ENCODE measurements at places on chromosomes 2 and 18. TPM values are rescaled to one million over a fixed set of nuclear protein-coding genes. Genes with fewer than 3 reads are reported as not detected.

Gene AGAP1
- total RNA-seq = 37.9 TPM

DNA sequence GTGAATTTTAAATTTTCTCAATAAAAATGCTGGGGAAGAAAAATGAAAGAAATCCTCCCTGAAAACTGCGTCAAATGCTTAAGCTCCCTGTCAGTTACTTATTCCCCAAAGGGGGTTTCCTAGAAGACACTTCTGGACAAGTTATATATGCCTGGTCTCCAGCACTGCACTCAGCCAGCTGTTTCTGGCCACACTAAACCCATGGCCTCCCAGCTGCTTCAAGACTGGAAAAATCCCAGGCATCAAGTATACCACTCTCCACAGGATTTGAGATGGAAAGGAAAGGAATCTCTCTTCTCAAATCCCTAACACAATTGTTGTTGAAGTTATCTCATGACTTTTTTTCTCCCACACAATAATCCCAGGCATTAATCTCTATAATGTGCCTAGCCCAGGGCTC lies 245.7 kb downstream of the NBAS start:
- H3K27ac ChIP-seq = no peak overlapping the region
- DNase-seq = no peak
- no peak overlapping the region for H3K4me3 ChIP-seq

DNA sequence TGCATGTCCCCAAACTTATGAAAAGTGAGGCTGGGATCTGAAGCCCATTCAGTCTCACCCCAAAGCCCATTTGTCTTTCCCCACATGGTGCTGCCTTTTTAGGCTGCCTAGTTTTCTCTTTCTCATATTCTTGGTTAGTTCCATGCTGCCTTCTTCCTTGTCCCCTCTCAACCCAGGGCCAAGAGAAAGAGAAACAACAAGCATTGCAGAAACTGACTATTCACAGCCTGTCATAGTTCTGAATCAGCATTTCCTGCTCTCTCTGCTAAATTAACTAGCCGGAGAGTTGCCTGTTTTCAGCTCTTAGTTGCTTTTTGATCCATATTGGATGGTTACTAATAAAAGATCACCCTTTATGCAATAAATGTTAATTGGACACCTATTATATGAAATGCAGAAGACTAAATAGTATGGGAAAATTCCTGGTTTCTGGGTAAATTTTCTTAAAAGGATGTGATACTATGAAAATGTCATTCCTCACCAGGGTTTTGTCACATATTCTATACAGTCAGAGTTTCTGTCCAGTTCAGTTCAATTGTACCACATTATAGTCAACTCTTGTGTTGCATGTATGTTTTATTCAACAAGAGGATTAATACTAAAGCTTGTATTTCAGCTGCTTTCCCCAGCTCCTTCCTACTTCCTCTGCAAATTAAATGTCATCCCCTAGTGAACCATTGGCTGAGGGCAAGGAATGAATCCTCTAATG lies 246.5 kb downstream of the GALR1 start:
- DNase-seq = peak; percentile 66
- H3K4me1 ChIP-seq = no peaks in the 10 kb centered on the region
- no peaks in the 10 kb centered on the region for H3K36me3 ChIP-seq
- H3K27ac ChIP-seq = no peak overlapping the region
- no peak overlapping the region for H3K4me3 ChIP-seq
- no peaks in the 10 kb centered on the region for H3K27me3 ChIP-seq

DNA sequence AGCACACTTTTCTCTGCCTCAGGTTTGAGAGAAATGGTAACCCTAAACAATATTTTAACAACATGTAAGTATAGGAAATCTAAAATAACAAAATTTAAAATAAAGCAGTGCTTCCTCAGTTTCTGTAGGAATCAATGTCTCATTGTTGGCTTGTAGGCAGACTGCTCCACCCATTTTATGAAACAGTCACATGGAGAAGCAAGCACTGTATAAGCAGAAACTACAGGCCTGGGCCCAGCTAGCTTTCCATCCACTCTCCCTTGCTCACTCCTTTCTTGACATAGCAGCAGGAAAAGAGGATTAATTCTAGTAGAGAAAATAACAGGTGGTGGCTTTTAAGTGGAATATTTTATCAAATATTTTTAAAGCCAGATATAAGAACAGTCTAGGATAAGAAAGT lies 97.2 kb downstream of the PLEKHM3 start:
- no peaks in the 10 kb centered on the region for H3K36me3 ChIP-seq
- H3K27ac ChIP-seq = no peak overlapping the region
- no peaks in the 10 kb centered on the region for H3K27me3 ChIP-seq
- no peak overlapping the region for H3K4me3 ChIP-seq

DNA sequence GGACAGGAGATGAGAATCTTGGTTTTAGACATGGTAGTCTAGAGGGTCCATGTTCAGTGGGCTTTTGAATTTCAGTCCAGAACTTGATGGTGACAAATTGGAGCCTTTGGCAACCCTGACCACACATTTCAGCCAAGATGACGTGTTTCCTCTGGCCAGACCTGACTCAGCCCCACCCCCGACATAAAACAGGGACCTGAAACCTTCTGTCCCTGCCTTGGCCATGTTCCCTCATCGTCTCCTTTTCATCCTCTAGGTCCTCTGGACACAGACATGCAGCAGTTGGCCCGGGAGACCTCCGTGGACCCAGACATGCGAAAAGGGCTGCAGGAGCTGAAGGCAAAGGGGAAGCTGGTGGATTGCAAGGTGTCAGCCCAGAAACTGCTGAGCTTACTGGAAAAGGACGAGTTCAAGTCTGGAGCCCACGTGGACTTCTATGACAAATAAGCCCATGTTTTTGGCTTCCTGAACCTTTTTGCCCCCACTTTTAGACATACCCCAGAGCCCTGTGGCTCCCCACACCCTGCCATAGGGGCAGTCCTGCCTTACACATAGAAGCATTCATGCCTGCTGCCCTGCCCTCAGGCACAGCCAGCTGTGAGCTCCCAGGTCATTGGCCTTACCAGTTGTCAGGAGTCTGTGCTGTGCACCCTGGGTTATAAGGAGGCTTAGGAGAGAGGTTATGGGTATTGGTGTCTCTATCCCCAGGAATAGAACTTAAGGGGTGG lies 4.0 kb downstream of the SPR start:
- H3K27ac ChIP-seq = no peak overlapping the region
- H3K36me3 ChIP-seq = peaks cover 13% of the 10 kb centered on the region
- peaks cover 34% of the 10 kb centered on the region for H3K4me1 ChIP-seq
- no peak for DNase-seq
- H3K27me3 ChIP-seq = no peaks in the 10 kb centered on the region
- no peak overlapping the region for H3K4me3 ChIP-seq

- no peaks in the 10 kb centered on the region for H3K36me3 ChIP-seq
- no peak for DNase-seq
- no peaks in the 10 kb centered on the region for H3K27me3 ChIP-seq
- H3K27ac ChIP-seq = peak overlapping the region; percentile 95
- H3K4me1 ChIP-seq = peaks cover 53% of the 10 kb centered on the region
These were observed 2.9 kb downstream of the RND3 start for GRCh38 chr2:150484461-150485021.

Gene GREB1L
- total RNA-seq = 16.0 TPM

DNA sequence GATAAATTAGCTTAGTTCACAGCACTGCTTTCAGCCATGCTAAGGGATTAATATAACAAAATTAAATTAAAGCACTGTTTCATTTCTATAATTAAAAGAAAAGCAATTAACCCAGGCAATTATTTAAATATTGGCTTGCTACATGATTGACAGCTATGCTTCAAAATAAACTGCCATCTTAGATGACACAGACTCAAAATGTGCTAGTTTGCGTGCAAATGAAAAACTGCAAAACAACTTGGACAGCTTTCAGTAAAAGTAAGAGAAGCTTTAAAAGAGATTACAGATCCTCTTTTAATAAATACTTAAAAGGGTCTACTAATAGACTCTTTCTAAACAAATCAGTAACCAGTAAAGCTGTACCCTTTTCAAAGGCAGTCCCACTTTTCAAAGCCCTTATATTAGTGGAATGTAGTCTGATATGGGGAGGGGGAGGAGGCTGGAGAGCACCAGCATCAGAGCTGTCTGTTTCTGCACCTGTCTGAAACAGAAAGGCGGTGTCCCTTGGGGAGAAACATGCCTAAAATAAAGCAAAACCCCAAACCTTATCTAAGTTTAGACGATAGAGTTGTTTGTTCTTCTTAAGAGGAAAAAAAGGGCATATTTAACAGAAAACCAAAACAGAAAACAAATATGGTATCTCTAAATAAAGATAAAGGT lies 20.8 kb downstream of the EIF2AK3 start:
- H3K27me3 ChIP-seq = no peaks in the 10 kb centered on the region
- DNase-seq = no peak
- H3K4me3 ChIP-seq = no peak overlapping the region
- H3K36me3 ChIP-seq = peaks cover 7% of the 10 kb centered on the region
- H3K4me1 ChIP-seq = peaks cover 8% of the 10 kb centered on the region
- H3K27ac ChIP-seq = no peak overlapping the region

Gene AQP12B
- not detected for total RNA-seq

DNA sequence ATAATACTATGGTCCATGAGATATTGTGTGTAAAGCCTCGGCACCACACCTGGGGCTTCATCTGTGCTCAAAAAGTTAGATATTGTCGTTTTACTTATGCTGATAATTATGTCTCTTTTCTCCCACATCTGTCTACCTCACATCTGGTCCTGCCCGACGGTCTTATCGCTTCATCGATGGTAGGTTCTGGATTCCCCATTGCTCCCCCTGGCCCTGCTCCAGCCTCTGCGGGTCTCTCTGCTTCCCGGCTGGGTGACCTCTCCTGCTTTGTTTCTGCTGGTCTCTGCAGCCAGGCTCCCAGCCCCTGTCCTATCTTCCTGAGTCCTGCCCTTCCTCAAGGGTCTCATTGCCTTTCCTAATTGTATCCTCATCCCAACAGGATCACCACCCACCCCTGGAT lies 294.2 kb downstream of the NDUFA10 start:
- H3K36me3 ChIP-seq = no peaks in the 10 kb centered on the region
- no peak overlapping the region for H3K27ac ChIP-seq
- H3K4me1 ChIP-seq = peaks cover 5% of the 10 kb centered on the region
- no peak for DNase-seq
- no peak overlapping the region for H3K4me3 ChIP-seq

- no peak overlapping the region for H3K27ac ChIP-seq
- peaks cover 13% of the 10 kb centered on the region for H3K4me1 ChIP-seq
- no peak for DNase-seq
- H3K36me3 ChIP-seq = peaks cover 25% of the 10 kb centered on the region
These were observed 231.7 kb downstream of the GBX2 start for GRCh38 chr2:235936493-235936892.

Gene ASXL3
- total RNA-seq = 1.2 TPM

Gene FIGN
- total RNA-seq = 12.0 TPM

- H3K4me1 ChIP-seq = peaks cover 59% of the 10 kb centered on the region
- no peaks in the 10 kb centered on the region for H3K27me3 ChIP-seq
- peak overlapping the region; percentile 91 for H3K27ac ChIP-seq
- H3K4me3 ChIP-seq = peak overlapping the region; percentile 72
- no peak for DNase-seq
These were observed 1.4 kb downstream of the LBH start for GRCh38 chr2:30232801-30233130.

DNA sequence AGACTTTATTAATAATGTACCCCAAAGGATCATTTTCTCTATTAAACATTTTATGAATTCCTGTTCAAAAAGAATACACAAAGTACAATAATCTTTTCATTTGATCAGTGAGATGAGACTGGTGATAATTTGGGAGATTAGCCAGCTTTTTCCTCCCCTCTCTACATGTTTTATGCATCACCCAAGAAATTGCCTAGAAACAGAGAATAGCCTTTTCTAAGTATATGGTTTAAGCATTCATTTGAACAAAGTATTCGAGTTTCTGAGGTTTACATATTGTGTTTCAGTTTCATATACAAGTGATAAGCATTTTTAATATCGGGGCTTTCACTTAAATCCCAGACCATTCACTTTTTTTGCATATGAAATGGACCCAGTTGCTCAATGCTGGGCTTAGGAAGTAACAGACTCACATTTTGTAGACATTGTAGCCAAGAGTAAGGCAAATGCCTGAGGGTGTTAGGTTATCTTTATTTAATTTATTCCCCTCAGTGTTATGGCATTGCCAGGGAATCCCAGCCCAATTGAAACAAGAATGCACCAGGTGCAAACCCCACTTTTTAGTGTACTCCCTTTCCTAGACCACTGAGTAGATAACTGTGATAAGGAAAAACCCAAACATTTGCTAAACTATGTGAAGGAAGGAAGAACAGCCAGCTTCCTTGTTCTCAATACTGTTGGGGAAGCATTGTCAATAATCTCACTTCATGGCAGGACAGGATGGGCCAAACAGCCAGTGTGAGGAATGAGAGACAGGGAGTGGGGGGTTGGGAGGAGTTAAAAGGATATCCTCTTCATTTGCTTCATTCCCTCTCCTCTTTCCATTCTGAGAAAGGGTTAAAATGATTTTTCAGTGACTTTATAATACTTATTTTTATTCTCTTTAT lies 3.5 kb downstream of the CPO start:
- no peaks in the 10 kb centered on the region for H3K4me1 ChIP-seq
- H3K27ac ChIP-seq = no peak overlapping the region
- no peaks in the 10 kb centered on the region for H3K36me3 ChIP-seq
- DNase-seq = no peak
- no peak overlapping the region for H3K4me3 ChIP-seq

Gene AMER3
- not detected for total RNA-seq

DNA sequence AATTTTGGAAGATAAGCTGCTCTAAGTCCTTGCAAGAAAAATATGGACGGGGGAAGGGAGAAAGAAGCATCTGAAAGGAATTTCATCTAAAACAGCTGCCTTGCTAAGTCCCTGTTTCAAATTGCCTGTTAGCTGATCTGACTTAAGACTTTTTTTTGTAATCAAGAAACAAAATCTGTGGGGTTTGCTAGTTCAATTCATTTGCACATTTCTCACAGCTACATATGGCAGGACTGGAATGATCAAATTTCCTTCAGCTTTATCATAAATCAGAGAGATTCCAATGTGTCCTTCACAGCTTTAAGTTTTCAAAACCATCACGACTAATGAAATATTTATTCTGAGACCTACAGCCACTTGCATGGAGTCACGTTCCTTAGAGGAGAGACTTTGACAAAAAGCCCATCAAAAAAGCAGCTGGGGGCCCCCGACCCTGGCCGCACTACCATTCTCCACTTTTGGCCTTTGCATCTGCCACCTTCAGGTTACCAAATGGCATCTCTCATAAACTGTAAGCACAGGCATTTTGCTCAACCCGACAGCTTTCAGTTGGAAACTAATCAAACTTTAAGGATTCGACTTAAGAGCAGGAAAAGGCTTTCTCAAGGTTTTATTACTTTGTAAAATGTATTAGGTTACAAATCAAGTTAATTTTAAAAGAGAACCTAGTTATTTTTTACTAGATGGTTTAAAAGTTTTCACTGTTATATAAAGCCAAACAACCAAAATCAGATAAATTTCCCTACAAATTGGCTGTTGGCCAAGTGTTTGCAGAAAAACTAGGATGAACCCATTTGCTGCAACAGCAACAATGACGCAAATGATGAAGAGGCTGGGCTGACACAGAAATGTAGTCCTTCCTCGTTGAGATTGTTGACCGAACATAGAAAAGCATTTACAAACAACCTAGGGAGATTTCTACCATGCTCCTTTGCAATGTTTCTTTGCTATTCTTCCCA lies 100.4 kb upstream of the RND3 start:
- H3K4me1 ChIP-seq = peaks cover 21% of the 10 kb centered on the region
- H3K27me3 ChIP-seq = no peaks in the 10 kb centered on the region
- H3K27ac ChIP-seq = no peak overlapping the region
- H3K4me3 ChIP-seq = no peak overlapping the region
- DNase-seq = no peak

GRCh38 chr2:85972355-85972754 lies 83.6 kb upstream of the ST3GAL5 start:
- H3K4me3 ChIP-seq = no peak overlapping the region
- H3K4me1 ChIP-seq = peaks cover 12% of the 10 kb centered on the region
- H3K36me3 ChIP-seq = no peaks in the 10 kb centered on the region
- no peak for DNase-seq
- no peaks in the 10 kb centered on the region for H3K27me3 ChIP-seq

Gene KANSL1L
- 41.5 TPM for total RNA-seq

Gene KIAA2012
- total RNA-seq = not detected

Gene STON1
- total RNA-seq = 198 TPM

Gene TUBB8B
- not detected for total RNA-seq
